ENCODE measurements at places on chromosomes 16 and 17. TPM values are rescaled to one million over a fixed set of nuclear protein-coding genes. Genes with fewer than 3 reads are reported as not detected.

Gene HBQ1
- not detected for total RNA-seq

Gene ANKRD40
- total RNA-seq, result 24.3 TPM

Gene MEOX1
- total RNA-seq, result 5.5 TPM

Gene KCNAB3
- 8.4 TPM for total RNA-seq

Gene ASPA
- total RNA-seq, result not detected

Gene KRTAP4-16
- total RNA-seq, result not detected

Gene MGAT5B
- total RNA-seq, result 0.55 TPM

Gene ITGAL
- total RNA-seq, result 322 TPM

Gene ZNF205
- not detected for total RNA-seq

Gene KRTAP2-1
- total RNA-seq, result not detected

Gene GPR142
- total RNA-seq, result not detected

Gene NPIPA8
- total RNA-seq, result 23.1 TPM

Gene EFNB3
- total RNA-seq, result not detected

Gene TMEM235
- not detected for total RNA-seq

Gene CORO1A
- total RNA-seq, result 718 TPM

Gene GPATCH8
- 79.6 TPM for total RNA-seq

Gene CDH1
- 0.44 TPM for total RNA-seq

Gene KRT39
- not detected for total RNA-seq

Gene OR1A1
- total RNA-seq, result not detected

Gene SPEM2
- not detected for total RNA-seq

Gene CCL1
- not detected for total RNA-seq

Gene DNAI2
- total RNA-seq, result 4.1 TPM

Gene FBF1
- total RNA-seq, result 20.0 TPM

Gene HASPIN
- 0.31 TPM for total RNA-seq

Gene CHRNE
- 1.1 TPM for total RNA-seq

Gene RNF43
- 0.94 TPM for total RNA-seq

Gene MMP28
- 0.44 TPM for total RNA-seq

Gene MYO15A
- total RNA-seq, result 1.4 TPM

Gene AMFR
- total RNA-seq, result 64.8 TPM

Gene TNFRSF17
- total RNA-seq, result 0.45 TPM

Gene CENPN
- total RNA-seq, result 14.8 TPM

Gene CYBA
- 346 TPM for total RNA-seq

Gene CDYL2
- total RNA-seq, result 28.3 TPM

Gene KRT36
- not detected for total RNA-seq

Gene SLC38A8
- not detected for total RNA-seq

Gene OR4D1
- 1.2 TPM for total RNA-seq

Gene TBC1D3C
- not detected for total RNA-seq

Gene PRAC2
- total RNA-seq, result not detected

Gene CD300A
- 2.4 TPM for total RNA-seq

Gene CMTM1
- total RNA-seq, result 3.3 TPM

Gene KRTAP4-5
- not detected for total RNA-seq
